ENCODE measurements at places on chromosomes 7 and 10.

DNA sequence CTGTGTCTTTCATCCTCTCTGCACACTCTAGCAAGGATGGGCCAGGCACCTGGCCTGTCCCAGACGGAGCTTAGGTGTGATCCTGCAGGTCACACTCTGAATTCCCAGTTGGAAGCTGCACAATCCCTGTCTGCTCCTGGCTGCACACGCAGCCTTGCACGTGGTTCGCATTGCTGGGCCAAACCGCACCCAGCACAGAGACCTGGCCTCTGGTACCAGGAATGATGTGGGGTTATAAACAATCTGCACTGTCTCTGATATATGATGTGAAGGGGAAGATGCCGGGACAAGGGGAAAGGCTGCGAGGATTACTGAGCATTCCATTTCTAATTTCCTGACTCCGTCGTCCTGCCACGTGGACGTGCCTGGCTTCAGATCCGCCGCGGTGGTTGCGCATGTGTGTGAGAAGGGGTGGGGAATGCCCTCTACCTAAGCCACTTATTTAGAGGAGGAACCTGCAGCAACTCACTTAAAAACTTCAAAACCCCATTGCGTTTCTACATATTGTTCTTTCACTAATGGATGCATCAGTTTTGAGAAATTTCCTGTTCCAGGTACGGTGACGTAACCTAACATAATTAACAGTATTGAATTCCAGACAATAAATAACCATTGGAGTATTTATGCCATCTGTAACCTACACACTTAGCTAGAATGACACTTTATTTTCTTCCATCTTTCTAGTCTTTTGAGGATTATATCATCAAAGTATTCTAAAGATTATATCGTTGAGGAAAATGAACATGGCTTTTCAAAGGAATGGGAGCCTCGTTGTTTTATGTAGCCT lies 559.7 kb upstream of the MGMT start:
- no peak for DNase-seq

- no peak for DNase-seq
Observed at GRCh38 chr10:15642095-15642494, 77.6 kb downstream of the ITGA8 start.

DNA sequence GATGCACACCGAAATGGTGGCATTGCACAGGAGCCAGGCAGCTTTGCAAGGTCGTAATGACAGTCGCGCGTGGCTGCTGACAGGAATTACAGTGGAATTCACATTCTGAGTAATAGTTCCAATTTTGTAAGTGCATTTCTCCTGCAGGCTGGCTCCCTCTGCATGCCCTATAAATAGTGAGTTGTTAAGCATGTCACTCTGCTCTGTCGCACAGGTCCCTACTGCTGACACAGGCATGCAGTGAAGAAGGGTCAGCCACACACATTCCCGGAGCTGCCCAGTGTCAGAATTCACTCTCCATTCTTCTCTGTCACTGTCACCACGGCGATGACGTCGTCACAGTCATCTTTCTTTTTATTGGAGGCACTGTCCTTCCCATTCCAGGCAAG lies 49.2 kb upstream of the SHH start:
- DNase-seq: no peak

GRCh38 chr10:91493313-91493712 lies 83.2 kb downstream of the HECTD2 start:
- no peak for DNase-seq

GRCh38 chr7:147438216-147438615 lies 1152.3 kb upstream of the C7orf33 start:
- DNase-seq: no peak

DNA sequence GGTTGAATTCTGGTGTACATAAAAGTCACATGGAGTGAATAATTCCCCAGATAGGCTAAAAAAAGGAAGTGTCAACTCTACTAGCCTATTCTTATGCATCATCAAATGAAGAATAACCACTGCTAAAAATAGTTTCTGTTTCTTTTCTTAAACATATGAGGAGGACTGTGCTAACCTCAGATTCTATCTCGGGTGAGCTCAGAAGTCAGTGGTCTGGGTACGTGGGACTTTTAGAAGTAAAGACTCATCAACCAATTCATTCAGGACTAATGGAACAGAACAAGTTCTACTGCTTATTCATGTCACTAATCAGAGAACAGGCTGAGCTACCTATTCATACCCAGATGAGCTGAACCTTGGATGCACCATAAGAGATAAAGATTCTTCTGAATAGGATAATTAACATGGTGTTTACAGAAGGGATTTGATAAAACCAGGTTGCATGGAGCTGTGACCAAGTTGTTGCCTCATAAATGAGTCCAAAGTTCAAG lies 9.5 kb upstream of the ASAH2 start:
- DNase-seq: no peak

GRCh38 chr7:107696330-107696946 lies 35.8 kb downstream of the SLC26A4 start:
- DNase-seq: no peak

DNA sequence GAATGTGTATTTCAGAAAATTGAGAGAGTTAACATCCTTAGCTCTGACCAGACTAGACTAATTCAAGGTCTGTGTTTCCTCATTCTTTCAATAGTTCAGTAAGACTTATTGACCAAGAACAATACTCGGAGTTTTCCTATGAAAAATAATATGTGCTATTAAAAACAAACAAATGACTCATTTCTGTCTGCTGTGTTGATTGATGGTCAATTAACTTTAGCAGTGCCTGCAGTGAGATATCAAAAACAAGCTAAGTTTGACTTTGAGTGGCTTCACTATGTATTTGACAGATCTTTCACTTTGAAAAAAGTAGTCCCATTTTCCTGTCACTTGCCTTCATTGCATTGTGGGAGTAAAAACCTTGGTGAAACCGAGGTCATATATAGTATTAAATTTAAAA lies 91.0 kb downstream of the GNAT3 start:
- no peak for DNase-seq

DNA sequence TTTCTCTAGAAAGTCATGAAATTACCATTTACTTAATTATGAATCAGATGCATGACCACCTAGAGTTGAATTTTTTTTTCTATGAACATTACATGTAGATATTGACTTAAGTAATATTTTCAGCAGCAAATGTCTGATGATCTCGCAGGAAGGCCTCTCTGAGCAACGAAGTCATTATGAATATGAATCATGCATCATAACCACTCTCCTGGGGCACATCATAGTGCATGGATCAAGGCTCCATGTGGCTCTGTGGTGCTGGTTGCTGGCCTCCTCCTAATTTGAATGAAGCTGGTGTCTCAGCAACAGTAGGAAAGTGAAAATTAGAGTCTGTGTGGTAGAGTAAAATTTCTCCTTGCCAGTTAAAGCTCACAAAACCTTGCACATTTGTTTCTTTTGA lies 121.4 kb upstream of the INHBA start:
- no peak for DNase-seq

GRCh38 chr7:128923411-128923800 lies 12.9 kb upstream of the KCP start:
- DNase-seq: no peak

GRCh38 chr7:69246758-69247157 lies 351.5 kb upstream of the AUTS2 start:
- DNase-seq: no peak

DNA sequence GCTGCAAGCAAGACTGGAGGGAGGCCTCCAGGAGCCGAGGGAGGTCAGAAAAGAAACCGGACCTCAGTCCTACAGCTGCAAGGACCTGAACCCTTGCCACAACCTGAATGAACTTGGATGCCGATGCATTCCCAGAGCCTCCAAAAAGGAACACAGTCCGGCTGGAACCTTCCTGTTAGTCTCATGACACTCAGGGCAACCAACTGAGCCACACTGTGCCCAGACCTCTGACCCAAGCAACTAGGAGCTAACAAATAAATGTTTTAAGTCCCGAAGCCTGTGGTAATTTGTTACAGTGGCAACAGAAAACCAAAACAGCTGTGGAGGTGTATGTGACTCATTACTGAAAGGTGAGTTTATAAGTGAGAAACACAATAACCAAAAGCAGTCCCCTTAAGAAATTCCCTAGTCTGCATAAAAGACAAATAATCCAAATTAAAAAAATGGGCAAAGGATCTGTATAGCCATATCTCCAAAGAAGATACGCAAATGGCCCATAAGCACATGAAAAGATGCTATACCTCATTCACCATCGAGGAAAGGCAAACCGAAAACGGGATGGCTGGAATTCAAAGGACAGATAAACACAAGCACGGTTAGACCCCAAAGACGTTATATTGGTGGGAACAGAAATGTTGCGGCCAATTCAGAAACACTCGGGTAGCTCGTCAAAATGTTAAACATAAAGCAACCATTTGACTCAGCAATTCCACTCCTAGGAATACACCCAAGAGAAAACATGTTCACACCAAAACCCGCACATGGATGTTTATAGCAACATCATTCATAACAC lies 24.8 kb downstream of the GNA12 start:
- no peak for DNase-seq

- DNase-seq: no peak
Observed at GRCh38 chr7:47211519-47211973, 370.4 kb downstream of the TNS3 start.

- no peak for DNase-seq
Observed at GRCh38 chr7:134920026-134920753, 66.1 kb upstream of the AGBL3 start.

GRCh38 chr7:151110941-151111645 lies 24.8 kb downstream of the AGAP3 start:
- DNase-seq: peak; percentile 64

GRCh38 chr10:79468841-79469585 lies 23.6 kb upstream of the ZCCHC24 start:
- DNase-seq: no peak

DNA sequence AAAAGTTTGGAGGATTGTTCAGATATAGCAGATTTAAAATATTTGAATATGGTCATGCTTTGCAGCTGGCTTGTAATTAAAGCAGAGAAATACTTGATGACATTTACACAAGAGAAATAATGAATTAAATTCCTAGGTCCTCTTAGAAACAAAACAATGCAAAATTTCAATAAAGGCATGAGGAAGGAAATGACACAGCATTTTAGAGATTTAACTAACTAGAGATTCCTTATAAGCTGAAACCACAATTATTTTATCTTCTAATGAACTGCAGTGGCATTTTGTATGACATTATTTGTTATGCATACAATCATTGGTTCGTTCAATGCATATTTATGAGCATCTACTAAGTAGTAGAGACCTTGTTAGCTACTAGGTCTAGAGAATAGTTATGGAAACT lies 490.9 kb downstream of the ZWINT start:
- no peak for DNase-seq

GRCh38 chr7:128734890-128735289 lies 4.3 kb upstream of the CALU start:
- DNase-seq: no peak

- DNase-seq: no peak
Observed at GRCh38 chr7:143388491-143389101, 7.5 kb downstream of the ZYX start.

GRCh38 chr10:29150010-29150409 lies 138.9 kb upstream of the LYZL1 start:
- DNase-seq: no peak

DNA sequence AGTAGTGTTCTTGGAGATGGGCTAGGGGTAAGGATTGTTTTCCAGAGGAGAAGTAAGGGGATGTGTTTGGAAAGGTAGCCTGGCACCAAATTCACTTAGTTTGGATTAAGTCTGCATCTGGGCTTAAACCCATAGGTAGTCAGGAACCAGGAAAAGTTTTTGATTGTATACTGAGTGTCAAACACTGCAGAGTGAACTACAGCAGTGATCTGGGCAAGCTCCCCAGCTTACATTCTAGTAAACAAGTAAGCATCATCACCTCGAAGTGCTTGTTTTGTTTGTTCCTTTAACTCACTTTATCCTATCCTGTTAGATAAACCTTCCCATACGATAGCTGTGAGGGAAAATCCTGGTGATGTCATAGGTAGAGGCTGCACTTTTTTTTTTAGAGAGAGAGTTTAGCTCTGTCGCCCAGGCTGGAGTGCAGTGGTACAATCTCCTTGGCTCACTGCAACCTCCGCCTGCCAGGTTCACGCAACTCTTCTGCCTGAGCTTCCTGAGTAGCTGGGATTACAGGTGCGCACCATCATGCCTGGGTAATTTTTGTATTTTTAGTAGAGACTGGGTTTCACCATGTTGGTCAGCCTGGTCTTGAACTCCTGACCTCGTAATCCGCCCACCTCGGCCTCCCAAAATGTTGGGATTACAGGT lies 2.4 kb downstream of the RPS24 start:
- no peak for DNase-seq

DNA sequence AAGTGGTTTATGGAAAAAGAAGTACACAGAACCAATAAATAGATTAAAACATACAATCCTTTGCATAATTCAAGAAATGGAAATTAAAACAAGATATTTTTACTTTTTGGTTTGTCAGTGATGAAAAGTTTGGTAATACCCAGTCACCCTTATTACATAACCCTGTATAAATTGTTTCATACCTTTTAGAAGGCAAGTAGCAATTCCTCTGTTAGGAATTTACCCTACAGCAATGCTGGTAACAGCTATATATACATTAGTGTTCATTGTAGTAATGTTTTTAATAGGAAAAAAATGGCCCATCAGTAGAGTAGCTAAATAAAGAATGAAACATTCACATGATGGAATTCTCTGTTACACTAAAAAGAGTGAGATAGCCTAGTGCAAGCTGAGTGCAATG lies 42.7 kb downstream of the PTPN12 start:
- no peak for DNase-seq

GRCh38 chr7:128836729-128837348 lies 6.6 kb downstream of the FLNC start:
- no peak for DNase-seq

- DNase-seq: no peak
Observed at GRCh38 chr7:74473116-74473515, 19.4 kb downstream of the GTF2IRD1 start.

- no peak for DNase-seq
Observed at GRCh38 chr7:133201470-133201869, 51.4 kb upstream of the EXOC4 start.

GRCh38 chr10:33863352-33863751 lies 528.9 kb upstream of the NRP1 start:
- DNase-seq: no peak

DNA sequence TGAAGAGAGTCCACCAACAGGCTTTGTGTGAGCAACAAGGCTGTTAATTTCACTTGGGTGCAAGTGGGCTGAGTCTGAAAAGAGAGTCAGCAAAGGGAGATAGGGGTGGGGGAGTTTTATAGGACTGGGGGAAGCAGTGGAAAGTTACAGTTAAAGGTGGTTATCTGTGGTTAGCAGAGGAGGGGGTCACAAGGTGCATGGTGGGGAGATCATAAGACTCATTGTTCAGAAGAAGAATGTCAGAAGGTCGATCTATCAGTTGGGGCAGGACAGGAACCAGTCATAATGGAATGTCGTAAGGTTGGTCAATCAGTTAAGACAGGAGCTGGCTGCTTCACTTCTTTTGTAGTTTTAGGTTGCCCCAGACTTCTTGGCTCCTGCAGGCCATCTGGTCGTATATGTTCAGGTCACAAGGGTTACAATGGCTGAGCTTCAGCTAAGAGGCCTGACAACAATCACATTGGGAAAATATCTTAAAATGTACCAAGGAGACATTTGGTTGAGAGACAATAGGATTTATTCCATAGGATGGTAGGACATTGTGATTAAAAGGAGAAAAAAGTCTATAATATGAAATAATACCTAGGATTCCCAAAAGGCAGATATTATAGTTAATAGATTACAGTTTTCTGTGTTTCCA lies 356.4 kb downstream of the ANKRD7 start:
- no peak for DNase-seq

Measured in T-helper 1 cell (primary cell).